ENCODE measurements at places on chromosomes 1 and 21.

DNA sequence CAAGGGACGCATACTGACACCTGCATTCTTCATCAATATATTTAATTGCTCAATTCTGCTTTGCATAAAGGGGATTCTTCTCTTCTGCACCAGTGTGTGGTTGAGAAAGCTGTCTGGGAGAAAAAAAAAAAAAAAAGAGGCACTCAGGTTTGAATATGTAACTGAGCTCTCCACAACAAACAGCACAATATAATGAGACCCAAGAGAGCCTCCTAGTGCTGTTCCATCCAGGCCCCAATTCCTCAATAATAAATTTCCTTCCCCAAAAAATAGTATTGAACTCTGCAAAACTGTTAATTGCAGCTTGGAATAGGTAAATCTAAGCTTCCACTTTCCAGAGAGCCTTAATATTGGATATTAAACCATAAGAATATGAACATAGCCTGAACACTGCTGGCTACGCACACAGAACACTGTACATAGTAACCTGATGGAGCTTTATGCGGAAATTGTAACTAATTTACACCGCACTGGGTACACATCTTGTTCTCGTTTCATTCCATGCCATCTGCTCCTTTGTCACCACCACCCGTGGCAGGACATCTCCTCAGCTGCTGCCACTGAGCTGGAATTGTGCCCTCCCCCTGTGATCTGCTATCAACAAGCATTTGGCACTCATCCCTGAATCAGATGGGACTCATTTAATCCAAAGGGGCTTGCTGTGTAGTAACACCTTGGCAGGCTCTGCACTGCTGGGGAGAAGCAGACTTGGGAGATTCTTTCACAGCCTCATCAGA is 272.0 kb downstream of the HHIPL2 start:
- no peak for DNase-seq

DNA sequence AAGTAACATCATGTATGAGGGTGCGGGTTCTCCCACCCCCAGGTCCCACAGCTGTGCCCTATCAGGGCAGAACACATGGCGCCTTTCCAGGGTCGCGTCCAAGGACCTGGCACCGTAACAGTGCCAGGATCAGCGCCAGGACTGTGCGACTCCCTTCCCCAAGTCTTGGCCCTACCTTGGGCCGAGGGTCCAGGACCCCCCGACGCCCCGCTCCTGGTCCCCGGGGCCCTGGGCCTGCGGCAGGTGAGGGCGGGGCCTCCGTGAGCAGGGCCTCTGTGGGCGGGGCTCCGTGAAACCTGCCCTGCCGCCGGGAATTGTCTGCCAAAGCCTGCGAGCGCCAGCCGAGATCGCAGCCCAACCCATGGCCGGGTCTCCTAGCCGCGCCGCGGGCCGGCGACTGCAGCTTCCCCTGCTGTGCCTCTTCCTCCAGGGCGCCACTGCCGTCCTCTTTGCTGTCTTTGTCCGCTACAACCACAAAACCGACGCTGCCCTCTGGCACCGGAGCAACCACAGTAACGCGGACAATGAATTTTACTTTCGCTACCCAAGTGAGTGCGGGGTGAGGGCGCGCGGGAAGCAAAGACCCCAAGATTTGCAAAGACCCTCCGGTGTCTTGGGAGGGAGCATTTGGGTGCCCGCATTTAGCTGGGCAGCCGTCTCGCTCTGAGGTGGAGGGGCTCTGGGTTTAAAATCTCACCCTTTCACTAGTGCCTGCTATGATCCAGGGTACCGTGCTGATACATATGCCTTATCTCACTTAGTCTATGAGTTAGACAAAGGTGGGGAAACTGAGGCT is at the start of gene RHBG:
RHBG (plus strand) TSS at position 323 of the 796 bp plus-strand sequence; CDS start at position 362, 39 bp downstream.
- DNase-seq: no peak

GRCh38 chr1:4312024-4312423 is 342.4 kb upstream of the AJAP1 start:
- no peak for DNase-seq

DNA sequence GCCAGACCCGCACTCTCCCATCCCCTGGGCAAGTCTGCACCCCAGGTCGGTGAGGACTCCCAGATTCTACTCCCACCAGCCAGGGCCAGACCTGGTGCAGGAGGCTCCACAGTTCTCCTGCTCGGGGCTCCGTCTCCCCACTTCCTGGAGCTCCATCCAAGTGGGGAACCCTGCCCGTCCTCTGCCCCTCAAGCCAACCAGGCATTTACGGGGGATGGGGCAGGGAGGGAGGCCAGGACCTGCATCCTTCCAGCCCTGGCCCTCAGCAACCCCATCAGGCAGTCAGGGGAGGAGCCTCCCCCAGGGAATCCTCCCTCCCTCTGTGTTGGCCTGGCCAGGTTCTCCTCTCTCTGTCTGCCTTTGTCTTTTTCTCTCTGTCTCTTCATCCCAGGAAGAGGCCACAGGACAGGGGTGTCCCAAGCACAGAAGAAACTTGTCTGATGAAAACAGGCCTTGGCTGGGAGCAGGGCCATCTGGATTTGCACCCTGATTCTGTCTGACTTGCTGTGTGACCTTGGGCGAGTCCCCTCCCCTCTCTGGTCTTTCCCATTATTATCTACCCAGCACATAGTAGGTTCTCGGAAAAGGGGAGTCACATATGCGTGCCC is 18.5 kb upstream of the EPHA2 start:
- DNase-seq: no peak

GRCh38 chr1:27755865-27756264 is 17.2 kb upstream of the STX12 start:
- DNase-seq: no peak

GRCh38 chr1:178155481-178156255 is 61.8 kb downstream of the RASAL2 start:
- DNase-seq: no peak

- DNase-seq: no peak
Observed at GRCh38 chr1:229563241-229563640, 4.7 kb upstream of the ABCB10 start.

- DNase-seq: peak; percentile 77
Observed at GRCh38 chr1:94734963-94735901, 84.9 kb upstream of the SLC44A3 start.

GRCh38 chr1:153698020-153698922 is 19.8 kb downstream of the NPR1 start:
- DNase-seq: no peak

- no peak for DNase-seq
Observed at GRCh38 chr1:47978486-47978885, 18.7 kb downstream of the TRABD2B start.

GRCh38 chr1:205480349-205480985 is 24.0 kb upstream of the CDK18 start:
- no peak for DNase-seq

GRCh38 chr1:33099290-33100118 is 18.6 kb downstream of the AZIN2 start:
- DNase-seq: peak; percentile 96

GRCh38 chr1:75559800-75560199 is 51.1 kb downstream of the SLC44A5 start:
- no peak for DNase-seq

- DNase-seq: no peak
Observed at GRCh38 chr1:43352351-43352705, 6.5 kb upstream of the CDC20 start.

DNA sequence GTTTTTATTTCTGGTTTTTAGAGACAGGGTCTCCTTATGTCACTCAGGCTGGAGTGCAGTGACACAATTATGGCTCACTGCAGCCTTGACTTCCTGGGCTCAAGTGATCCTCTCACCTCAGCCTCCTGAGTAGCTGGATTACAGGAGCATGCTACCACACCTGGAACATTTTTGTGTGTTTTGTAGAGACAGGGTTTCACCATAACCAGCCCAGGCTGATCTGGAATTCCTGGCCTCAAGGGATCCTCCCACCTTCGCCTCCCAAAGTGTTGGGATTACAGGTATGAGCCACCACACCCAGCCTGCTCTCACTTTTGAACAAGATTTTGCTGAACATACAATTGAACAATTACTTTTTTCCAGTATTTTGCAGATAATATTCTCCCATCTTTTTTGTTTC is 24.0 kb upstream of the HYI start:
- no peak for DNase-seq

GRCh38 chr1:82819234-82819633 is 1018.5 kb downstream of the ADGRL2 start:
- no peak for DNase-seq

DNA sequence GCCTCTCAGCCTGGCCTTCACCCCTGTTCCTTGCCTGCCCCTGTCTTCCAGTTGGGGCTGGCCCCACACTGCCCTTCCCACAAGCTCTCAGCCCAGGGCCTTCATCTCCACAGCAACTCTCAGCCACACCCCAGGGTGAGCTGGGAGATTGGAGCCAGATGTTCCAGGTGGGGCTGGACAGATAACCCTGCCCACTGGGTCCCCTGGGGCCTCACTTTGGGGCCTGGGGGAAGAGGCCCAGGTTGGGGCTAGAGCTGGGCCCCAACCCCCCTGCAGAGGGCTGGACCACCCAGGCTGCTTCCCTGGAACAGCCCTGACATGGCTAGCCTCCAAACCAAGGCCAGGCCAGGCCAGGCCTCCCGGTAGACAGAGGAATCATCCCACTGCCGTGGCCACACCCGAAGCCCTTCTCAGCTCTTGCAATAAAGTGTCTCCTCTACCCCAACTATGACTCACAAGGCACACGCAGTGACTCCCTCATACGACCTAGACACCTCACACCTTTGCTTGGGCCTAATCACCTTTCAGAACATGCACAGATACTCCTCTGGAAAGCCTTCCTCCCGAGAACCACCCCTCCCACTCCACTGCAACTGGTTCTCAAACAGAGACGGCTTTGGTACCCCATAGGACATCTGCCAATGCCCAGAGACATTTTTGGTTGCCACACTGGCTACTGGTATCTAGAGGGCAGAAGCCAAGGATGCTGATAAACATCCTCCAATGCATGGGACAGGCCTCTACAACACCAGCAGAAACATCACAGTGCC is 22.2 kb downstream of the SLC2A1 start:
- no peak for DNase-seq

DNA sequence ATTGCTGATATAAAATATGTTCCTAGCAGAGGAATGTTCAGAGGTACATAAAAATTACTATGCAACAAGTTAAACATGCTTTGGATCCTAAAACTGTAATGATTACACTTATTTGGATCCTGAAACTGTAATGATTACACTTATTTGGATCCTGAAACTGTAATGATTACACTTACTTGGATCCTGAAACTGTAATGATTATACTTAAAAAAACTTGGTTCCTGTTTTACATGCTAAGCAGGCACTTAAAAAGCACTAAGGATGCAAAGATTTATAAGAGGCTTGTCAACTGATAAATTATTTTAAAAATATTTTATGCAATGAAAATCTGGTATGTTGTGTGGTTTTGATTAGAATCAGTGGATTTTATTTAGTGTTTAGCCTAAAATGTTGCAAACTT is 47.7 kb downstream of the ZNHIT6 start:
- DNase-seq: no peak

- DNase-seq: peak; percentile 2
Observed at GRCh38 chr1:159132271-159132881, 39.0 kb upstream of the CADM3 start.

- no peak for DNase-seq
Observed at GRCh38 chr1:69693921-69694675, 126.4 kb downstream of the LRRC7 start.

GRCh38 chr1:156063997-156064285 is 3.0 kb downstream of the RAB25 start:
- DNase-seq: no peak

DNA sequence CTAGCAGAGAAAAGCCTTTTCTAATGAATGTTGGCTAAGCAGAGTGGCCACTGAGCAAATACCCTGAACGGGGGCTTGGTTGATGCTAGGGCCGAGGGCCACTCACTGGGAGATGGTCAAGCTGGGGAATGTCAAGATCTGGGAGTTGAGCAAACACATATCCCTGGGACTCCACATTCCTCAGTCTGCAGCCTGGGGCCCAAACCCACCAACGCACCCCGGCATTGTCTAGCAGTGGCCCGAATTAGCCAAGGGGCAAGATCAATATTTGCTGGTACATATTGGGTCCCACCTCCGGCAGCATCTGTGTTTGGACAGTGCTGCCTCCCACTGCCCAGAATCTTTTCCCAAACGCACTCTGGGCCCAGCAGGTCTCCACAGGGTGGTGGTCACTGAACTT is 144.1 kb downstream of the TRABD2B start:
- DNase-seq: no peak

DNA sequence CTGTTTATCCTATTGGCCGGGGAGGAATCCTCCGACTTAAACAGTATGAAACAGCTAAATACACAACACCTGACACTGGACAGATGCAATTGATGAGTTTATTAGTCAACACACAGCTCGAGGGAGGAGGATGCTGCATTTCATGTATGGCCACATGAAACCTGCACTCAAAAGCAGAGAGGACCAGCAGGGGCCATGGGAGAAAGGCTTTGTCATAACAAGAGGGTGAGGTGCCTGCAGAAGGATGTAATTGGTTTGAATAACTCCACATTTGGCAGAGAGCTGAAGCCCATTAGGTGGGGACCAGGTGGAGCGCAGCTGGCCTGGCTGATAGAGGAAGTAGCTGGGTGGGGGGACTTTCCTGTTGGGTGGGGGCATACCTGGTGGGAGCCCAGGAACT is 599.1 kb downstream of the PTPRU start:
- no peak for DNase-seq

DNA sequence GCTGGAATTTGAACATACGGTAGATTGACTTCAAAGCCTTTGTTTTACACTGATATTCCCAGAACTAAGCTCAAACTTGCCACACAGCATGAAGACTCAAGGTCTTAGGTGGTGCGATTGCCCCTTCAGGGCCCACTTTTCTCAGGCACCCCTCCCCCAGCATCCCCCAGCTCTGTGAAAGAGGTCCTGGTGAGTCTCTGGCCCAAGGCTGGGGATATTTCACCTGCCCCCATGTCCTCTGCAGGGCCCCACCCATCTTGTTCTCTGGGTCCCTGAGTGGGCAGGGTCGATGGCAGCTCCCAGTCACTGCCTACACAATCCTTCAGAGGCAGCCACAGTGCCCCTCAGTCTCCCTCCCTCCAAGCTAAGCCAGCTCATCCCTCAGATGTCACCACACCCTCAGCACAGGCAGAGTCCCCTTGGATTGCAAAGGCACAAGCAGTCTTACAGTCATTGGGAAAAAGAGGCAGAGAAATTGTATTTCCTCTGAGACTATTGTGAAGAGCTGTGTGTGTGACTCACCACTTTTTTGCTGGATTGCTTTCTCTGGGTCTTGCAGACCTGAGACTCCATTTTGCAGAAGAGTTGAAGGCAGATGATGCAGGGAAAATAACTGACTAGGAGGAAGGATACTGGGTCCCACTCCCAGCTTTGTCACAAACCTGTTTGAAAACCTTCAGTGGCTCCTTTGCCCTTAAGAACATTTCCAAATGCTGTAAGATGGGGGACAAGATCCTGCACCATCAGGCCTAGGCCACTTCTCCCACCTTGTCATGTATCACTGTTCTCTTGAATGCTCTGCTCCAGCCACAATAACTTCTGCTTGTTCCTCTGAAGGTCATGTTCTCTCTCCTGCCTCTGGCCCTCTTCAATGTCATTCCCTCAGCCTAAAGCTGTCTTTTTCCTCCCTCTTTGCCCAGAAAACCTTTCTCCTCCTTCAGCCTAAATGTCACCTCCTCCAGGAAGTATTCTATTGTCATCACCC is 119.1 kb upstream of the GRIK3 start:
- no peak for DNase-seq

- no peak for DNase-seq
Observed at GRCh38 chr1:247496581-247497285, 38.8 kb upstream of the OR2B11 start.

- DNase-seq: peak; percentile 95
Observed at GRCh38 chr1:38873027-38873969, at the start of gene MYCBP. Gene MYCBP, minus strand, starts transcription at chr1:38873348. Its CDS starts 43 bp downstream, at chr1:38873305.

Data from GDM1 (cell line).